GDM1 (cell line): ENCODE measurements at places on chromosomes 4 and X.

- DNase-seq: no peak
Measured at GRCh38 chrX:107777536-107777832, at the start of gene NCBP2L. Gene NCBP2L (plus strand): TSS chrX:107777733. CDS start chrX:107794221, 16,488 bp downstream.

- DNase-seq: no peak
Measured at GRCh38 chr4:101708293-101709039, 82.1 kb upstream of the BANK1 start.

- DNase-seq: no peak
Measured at GRCh38 chr4:182683661-182684060, 233.5 kb downstream of the DCTD start.

DNA sequence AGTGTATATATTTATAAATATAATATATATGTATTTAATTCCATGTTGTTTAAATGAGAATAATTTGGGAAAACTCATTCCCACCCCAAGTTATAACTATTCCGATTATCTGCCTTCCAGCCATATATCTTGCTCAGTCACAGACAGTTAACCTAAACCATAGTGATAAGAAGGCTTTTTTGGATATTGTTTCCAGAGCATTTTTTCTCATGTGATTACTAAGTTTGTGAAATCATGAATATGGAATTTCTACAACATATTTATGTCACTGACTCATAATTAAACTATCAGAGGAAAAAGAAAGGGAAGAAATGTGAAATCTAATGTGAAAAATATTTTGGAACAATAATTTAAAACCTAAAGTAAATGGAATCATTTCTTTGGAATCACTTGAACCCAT is 1163.5 kb upstream of the PABPC4L start:
- no peak for DNase-seq

DNA sequence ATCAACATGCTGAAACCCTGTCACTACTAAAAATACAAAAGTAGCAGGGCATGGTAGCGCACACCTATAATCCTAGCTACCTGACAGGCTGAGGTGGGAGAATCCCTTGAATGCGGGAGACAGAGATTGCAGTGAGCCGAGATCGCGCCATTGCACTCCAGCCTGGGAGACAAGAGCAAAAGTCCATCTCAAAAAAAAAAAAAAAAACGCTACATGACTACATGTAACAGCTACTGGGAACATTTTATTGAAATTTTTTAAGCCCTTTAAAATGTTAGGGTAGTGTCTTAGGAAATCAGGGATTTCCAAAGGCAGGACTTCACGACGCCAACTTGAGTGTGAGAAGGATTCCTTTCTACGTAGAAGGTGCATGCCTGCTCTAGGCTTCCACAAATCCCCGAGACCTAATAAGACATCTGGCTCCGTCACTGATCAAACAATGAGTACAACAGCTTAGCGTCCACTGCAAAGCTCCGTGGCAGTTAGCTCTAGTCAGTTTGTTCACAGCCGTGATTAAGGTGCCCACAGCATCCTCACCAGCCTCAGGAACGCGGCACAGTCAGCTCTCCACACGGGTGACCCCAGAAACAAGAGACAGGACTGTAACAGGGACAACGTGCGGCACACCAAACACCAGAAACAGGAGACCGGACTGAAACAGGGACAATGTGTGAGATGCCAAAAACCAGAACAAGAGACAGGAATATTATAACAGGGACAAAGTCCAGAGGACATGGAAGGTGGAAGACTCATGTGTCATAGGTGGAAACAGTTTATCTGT is 33.7 kb downstream of the DHRSX start:
- DNase-seq: no peak

DNA sequence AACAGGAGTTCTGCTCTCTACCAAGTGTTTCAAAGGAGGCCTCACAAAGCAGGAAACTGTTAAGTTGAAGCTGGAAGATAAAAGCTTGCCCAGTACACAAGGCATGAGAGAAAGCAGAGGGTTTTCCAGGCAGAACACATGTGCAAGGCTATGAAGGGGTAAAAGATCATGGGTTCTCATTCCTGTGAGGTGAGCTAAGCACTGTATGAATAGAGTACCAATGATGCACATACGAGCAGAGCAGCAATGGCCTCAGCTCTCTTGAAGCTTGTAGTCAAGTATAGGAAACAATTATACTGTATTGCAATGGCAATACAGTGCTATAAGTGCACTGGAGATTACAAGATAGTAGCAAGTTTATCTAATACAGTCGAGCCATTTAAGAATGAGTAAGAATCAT is 18.0 kb downstream of the TTC29 start:
- DNase-seq: no peak

- DNase-seq: no peak
Measured at GRCh38 chrX:23736030-23736429, 7.0 kb downstream of the ACOT9 start.

GRCh38 chrX:68944211-68944610 is 115.4 kb downstream of the EFNB1 start:
- no peak for DNase-seq

DNA sequence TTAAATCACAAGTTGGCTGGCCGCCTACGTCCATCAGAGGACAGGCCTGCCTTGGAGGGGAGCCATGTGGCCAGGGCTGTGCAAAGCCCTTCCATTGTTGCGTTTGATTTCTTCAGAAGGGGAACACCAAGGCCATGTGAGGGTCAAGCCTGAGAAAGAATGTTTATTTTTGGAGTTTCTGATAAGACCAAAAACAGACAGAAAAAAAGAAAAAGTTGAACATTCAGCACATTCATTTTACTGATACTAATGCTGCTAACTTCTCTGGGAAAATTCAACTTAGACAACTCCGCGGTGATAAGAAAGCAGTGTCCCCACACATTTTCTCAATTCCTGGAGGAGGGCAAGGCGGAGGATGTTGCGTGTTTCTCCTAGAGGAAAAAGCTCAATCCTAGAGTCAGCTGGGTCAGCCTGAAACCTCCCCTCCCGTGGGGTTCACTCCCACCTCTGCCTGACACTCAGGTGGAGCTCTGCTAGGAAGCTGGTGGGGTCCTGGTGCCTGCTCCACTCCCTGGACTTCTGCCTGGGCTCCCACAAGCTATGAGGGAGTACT is 63.5 kb downstream of the ANAPC4 start:
- DNase-seq: no peak
